ENCODE measurements at places on chromosomes 13 and 19.

- no peak for DNase-seq
These were observed 32.8 kb downstream of the NFIX start for GRCh38 chr19:13028027-13028426.

- no peak for DNase-seq
These were observed 25.6 kb upstream of the CXCL17 start for GRCh38 chr19:42468273-42468796.

DNA sequence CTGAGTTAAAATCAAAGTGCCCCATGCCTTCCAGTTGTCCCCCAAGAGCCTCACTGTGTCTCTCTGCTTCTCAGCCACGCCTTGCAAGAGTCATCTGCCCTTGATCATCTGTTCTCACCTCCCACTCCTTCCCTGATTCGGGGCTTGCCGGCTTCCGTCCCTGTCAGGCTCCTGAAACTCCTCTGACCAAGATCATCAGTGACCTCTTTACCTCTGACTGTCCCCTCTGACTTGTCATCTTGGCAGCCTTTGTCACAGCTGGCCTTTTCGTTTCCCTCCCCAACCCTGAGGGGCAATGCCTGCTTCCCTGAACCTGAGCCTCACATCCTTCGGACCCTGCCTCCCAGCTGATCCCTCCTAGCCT lies 66.3 kb downstream of the MAP4K1 start:
- no peak for DNase-seq

- DNase-seq, result no peak
These were observed 54.4 kb upstream of the MEDAG start for GRCh38 chr13:30851697-30852096.

DNA sequence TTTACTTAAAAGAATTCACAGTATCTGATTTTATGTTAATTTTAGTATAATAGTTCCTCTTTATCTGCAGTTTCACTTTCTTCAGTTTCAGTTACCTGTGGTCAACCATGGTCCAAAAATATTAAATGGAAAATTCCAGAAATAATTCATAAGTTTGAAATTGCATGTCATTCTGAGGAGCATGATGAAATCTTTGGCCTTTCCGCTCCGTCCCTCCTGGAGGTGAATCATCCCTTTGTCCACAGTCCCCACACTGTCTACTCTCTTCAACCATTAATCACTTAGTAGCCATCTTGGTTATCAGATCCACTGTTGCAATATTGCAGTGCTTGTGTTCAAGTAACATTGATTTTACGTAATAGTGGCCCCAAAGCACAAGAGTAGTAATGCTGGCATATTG lies 26.9 kb downstream of the SLITRK6 start:
- no peak for DNase-seq

GRCh38 chr13:21045100-21045499 lies 16.3 kb downstream of the LATS2 start:
- DNase-seq, result no peak

- DNase-seq, result no peak
These were observed 18.9 kb downstream of the SPATA13 start for GRCh38 chr13:24179486-24179850.

DNA sequence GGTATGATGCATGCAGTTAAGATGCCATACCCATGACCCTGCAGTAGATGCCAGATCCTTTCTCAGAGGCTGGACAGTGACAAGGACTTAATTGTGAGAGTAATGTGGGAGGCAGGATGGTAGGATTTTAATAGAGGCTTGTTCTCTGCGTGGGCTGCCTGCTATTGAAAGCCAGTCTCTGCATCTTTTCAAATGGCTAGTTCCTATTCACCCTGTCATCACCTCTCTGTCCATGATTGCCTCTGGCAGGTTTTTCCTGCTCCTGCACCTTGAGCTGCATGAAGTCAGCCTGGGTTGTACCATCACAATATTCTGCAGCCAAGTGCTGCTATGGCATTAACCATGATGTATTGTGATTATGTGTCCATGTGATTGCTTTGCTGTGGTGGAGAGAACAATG lies 440.5 kb downstream of the ITGBL1 start:
- DNase-seq, result no peak

GRCh38 chr13:29105779-29106178 lies 285.6 kb downstream of the MTUS2 start:
- no peak for DNase-seq

DNA sequence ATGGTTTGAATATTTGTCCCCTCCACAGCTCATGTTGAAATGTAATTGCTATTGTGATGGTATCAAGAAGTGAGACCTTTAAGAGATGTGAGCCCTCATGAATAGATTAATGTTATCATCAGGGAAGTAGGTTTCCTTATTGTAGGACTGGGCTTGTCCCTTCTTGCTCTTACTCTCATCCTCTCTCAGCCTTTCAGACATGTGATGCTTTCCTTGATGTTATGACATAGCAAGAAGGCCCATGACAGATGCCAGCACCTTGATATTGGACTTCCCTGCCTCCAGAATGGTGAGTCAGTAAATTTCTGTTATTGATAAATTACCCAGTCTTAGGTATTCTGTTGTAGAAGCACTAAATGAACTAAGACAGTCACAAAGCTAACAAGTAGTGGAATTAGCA lies 5.7 kb upstream of the ZMYM2 start:
- no peak for DNase-seq

DNA sequence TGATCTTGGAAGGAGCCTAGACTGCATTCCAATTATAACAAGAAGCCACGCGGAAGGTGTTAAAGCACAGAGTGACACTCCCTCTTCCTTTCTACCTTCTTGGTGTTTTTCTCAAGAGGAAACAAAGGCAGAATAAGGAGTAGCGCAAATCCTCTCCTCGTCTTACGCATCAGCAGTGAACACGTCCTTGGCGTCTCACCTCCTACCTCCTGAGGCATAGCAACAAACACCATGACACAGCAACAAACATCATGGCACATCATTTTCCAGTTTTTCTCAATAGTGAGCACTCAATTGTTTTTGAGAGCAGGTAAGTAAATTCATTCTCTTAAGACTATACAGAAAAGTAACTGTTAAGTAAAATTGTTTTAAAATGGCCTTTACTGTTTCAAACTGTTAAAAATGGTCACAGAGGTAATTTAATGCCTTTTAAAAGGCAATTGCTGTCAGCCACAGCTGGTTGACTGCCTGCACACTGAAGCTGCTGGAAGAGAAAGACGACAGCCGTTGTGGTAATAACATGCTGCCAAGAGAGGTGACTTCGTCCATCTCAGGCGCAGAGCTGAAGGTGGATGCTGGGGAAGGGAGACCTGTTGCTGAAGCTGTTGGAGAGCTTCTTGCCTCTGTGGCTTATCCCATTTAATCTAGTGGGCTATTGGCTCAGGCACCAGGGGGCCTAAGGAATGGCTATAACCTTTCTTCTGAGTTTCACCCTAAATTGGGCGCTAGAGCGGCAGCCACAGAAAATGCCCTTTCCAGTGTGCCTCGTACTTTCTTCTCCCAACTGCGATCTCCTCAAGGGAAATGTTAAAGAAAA lies 703.7 kb downstream of the UQCRFS1 start:
- no peak for DNase-seq

GRCh38 chr19:48735031-48735615 lies 5.3 kb downstream of the RASIP1 start:
- DNase-seq, result no peak

GRCh38 chr13:94886191-94886590 lies 173.8 kb upstream of the SOX21 start:
- DNase-seq, result no peak

- no peak for DNase-seq
These were observed 16.2 kb downstream of the AKAP8L start for GRCh38 chr19:15402411-15403150.

DNA sequence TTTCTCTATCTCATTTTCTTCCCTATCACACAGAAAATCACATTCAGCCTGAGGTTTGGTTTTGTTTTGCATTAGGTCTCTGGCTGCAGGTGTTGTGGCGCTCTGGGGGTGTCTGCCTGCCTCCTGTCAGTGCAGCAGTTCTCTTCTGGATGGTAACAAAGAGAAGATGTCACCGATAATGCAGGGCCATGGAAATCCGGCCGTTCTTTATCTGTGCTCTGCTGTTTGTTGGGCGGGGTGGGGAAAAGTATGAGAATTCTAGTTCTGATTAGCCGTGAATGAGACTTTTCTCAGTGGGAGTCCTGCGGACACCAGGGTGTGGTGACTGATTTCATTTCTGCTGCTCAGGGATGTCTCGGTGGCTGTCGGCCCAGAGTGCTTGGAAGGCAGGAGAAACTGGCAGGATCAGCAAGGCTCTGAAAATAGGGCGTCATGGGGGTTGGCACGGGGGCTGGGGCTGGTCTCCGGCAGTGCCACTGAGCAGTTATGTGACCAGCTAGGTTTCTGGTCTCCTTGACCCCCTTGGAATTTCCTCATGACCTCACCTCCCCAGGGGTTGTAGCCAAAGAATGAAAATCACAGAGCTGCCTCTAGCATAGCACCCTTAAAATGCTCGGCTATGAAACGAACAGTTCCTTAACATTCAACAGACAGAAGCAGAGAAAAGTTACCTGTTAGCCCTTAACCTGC lies 5.0 kb downstream of the RNF113B start:
- no peak for DNase-seq

- no peak for DNase-seq
These were observed at the start of gene CPAMD8 for GRCh38 chr19:17026706-17027534. CPAMD8 (minus strand) TSS chr19:17026810; CDS start chr19:17026642, 168 bp downstream.

DNA sequence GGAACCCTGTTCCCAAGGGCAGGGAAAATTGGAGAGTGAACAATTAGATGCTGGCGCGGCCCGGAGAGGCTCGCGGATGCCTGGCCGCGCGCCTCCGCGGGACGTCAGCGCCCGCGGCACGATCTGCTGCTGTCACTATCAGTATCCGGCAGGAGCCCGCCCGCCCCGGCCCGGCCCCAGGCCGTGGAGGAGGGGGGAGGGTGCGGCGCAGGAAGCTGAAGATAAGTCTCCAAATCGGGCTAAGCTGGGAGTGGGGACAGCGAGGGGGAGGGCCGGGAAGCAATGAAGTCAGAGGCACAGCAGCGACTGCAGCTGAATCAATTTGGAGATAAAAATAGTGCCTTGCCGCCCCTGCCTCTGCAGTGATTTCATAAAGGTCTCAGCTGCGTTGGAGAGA lies 441.5 kb upstream of the KLF12 start:
- peak; percentile 4 for DNase-seq

GRCh38 chr13:26605845-26606244 lies 48.4 kb downstream of the WASF3 start:
- DNase-seq, result no peak

DNA sequence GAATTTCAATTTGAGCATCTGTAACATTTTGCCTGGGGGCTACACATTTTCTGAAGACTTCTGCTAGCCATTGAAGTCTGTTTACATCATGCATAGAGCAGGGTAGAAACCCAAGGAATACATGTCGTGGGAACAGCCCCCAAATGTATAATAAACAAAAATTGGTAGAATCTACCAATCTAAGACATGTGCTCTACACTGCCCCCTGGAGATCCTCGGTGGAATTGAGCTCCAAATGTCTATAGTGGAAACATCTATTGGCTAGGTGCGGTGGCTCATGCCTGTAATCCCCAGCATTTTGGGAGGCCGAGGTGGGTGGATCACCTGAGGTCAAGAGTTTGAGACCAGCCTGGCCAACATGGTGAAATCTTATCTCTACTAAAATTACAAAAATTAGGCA lies 57.3 kb downstream of the MBD3L2B start:
- DNase-seq, result no peak

DNA sequence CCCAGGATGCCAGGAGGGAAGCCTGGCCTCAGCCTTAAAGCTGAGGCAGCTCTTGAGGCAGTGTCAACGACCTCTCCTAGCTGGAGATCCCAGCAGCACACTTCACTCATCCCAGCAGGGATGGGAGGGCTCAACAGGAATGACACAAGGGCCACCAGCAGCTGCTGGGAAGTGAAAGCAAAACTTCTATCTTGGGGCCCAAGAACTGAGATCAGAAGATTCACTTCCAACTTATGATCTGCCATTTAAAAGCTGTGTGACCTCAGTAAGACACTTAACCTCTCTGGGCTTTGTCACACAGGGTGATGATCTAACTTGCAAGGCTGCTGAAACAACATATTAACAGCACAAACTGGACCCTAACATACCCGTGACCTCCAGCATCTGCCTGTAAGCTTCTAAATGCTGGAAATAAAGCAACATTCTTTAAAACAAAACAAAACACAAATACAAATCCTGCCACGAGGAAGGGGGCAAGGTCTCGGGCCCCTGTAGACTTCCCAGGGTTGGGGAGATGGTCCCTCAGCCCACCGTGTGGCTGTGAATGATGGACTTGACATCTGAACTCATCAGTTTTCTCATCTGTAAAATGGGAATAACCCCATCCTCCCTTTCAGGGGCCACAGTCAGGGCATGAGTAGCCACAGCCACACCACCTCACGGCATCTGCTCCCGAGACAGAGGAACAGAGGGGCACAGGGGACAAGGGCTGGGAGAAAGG lies 22.7 kb downstream of the ELL start:
- no peak for DNase-seq

- no peak for DNase-seq
These were observed 21.9 kb downstream of the ANKRD27 start for GRCh38 chr19:32652894-32653598.

DNA sequence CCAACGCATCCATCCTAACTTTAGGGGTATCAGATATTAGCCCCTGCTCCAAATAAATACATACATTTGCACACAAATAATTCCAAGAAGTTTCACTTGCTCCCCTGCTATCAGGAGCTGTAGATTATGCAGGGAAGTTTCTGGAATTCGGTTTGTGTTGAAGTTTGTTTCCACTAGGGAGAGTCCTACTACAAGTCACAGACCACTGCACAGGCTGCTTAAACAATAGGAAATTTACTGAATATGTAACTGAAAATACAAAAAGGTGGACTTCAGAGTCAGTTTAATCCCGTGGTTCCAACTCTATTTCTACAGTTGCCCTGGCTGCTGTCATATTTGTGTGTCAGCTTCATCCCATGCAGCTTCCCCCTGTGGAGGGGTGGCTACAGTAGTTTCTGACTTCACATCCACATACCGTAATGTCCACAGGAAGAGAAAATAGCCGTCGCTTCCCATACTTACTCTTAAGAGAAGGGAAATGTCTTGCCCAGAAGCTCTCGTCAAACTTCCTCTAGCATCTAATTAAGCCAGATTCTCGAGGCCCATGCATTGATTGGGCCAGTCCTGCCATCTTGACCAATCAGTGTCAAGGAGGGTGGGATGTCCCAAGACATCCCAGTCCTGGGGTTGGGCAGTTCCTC lies 286.6 kb downstream of the COG6 start:
- DNase-seq, result no peak

- DNase-seq, result no peak
These were observed 21.8 kb downstream of the EVI5L start for GRCh38 chr19:7851623-7852500.

DNA sequence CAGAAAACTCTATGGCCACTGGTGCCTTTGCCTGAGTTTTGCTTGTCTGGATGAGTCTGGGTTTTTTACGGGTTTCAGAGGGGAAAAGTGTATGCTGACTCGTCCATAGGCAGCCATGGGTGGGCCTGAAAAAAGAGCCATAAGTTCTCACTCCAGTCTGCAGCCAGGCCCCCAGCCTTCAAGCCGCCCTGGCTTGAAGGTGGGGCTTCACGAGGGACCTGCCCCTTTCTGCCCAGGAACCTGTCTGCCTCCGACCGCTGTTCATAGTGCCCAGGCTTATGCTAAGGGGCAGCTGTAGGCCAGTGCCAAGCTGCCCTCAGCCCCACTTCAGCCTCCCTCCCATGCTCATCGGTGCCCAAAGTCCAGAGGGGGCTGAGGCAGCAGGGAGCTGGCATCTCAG lies 385.2 kb downstream of the PCDH9 start:
- no peak for DNase-seq

Measured in activated naive CD8-positive, alpha-beta T cell treated with anti-CD3 and anti-CD28 coated beads, Interleukin-2, amount 50 U/mL, for 16 hours (primary cell).